ENCODE measurements at places on chromosomes 6 and 20.

DNA sequence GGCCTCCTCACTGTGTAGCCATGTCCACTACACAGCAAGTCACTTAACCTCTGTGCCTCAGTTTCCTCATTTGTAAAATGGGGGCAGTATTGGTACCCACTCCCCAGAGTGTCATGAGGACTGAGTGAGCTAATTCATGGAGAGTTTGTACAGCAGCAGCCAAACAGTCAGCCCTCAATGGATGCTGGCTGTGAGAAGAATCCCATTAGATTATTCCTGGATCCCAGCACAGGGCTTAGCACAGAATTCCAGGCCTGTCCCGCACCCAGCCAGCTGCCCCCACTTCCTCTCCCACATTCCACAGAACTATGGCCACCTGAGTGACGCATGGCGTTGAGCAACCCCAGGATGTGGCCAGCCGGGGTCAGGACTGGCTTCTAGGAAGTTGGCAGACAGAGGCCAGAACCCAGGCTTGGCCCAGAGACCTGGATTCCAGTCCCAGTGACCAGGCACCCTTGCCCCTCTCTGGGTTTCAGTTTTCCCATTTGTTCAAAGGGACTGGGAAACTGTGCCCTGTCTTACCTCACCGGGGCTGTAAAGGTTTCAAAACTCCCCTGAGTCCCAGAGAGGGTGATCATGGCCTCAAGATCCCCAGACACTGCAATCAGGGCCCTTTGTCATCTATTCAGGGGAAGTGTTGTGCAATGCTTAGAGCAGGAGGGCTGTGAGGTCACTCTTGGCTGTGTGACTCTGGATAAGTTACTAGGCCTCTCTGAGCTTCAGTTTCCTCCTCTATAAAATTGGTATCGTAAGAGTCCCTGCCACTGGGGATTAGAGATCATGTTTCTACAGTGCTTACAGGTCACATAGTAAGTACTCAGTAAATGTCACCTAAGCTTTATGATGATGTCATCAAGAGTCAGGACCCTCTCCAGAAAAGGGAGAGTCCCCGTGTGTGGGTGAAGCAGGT lies 3.0 kb upstream of the TGM2 start:
- DNase-seq: no peak

- DNase-seq: peak; percentile 63
Measured at GRCh38 chr6:29737707-29738630, 14.7 kb downstream of the HLA-F start.

DNA sequence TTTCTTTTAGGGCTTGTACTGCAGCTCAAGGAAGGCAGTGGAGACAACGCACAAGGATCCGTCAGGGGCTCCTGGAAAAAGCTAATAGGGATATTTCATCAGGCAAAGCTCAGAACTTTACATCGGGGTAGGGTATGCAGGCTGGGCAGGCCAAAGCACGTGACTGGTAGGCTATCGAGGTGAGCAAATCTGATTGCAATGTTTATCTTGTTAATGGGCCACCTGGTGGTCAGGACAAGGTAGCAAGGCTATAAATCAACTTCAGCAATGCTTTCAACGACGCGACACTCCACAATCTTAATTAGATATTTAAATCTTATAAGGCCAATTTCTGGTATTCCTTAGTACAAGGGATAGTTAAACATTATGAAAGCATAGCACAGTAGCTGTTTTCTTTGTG lies 1302.8 kb upstream of the EYS start:
- no peak for DNase-seq

DNA sequence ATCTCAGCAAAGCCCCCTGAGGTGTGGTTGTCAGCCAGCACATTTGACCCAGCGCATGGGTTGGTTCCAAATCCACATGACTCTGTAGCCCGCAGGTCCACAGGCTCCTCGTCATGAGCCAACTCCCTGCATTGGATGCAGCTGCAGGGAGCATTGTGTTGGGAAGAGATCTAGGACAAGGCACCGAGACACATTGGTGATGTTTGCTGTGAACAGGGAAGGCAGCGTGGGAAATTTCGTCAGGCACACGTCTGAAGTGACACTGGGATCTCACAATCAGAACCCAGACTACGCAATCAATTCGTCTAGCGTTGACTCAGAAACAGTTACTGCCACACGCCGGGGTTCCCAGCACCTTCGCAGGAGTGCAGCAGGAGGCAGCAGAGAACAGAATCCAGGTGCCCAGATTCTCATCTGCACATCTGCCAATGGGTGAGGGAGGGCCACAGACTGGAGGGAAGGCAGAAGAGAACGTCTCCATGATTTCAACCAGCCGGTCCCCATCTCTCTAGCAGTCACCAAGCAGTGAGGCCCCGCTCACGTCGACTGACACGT lies 177.0 kb downstream of the TTLL2 start:
- no peak for DNase-seq

DNA sequence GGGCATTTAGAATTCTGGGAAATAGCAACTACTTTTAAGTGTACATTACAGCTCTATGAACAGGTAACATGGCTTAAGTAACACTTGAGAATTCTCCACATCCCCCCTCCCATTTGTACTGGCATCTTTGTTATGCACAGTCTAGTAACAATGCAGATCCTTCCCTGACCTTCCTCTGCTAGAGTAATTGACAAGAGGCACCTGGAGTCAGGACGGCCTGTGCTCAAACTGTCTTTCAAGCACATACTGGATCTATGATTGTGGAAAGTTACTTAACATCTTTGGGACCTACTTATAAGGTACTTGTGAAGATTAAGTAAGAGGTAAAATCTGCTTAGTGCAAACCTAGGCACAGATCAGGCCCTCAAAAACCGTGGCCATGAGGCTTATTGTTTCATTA lies 21.9 kb upstream of the GSTA3 start:
- no peak for DNase-seq

Data from activated CD4-positive, alpha-beta T cell treated with anti-CD3 and anti-CD28 coated beads for 24 hours (primary cell).